ENCODE measurements at places on chromosomes 12 and 14. TPM values are rescaled to one million over a fixed set of nuclear protein-coding genes. Genes with fewer than 3 reads are reported as not detected.

- DNase-seq: no peak
- peaks cover 36% of the 10 kb centered on the region for H3K4me1 ChIP-seq
- H3K27ac ChIP-seq: no peak overlapping the region
Measured at GRCh38 chr12:45339035-45339434, 123.1 kb downstream of the ANO6 start.

DNA sequence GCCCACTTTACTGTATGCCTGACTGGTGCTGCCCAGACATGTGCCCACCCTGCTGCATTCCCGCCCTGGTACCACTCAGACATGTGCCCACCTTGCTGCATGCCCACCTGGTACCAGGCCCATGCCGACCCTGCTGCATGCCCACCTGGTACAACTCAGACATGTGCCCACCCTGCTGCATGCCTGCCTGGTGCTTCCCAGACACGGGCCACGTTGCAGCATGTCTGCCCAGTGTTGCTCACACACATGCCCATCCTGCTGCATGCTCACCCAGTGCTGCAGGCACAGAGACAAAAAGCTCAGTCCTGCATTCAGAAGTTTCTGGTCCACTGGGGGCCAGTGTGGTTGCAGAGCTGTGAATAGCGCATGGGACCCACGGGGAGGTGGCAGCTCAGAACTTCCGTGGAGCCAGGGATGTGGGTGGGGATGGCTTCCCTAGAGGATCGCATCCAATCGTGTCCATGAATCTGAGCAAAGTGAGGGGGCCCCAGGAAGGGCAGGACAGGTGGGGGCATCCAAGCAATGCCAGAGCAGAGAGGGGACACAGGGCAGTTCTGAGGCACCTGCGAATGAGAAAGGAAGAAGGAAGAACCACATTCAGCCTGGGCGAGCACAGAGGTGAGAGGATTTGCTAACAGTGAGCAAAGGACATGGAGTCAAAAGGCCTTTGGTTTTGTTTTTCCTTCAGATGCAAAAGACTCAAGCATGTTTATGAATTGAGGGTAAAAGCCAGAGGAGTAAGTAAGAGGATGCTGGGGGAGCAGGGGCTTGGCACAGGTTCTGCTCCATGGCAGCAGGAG is 175.9 kb upstream of the C14orf180 start:
- no peak overlapping the region for H3K4me3 ChIP-seq
- no peak for DNase-seq
- H3K36me3 ChIP-seq: no peaks in the 10 kb centered on the region
- H3K27ac ChIP-seq: no peak overlapping the region
- no peaks in the 10 kb centered on the region for H3K4me1 ChIP-seq

DNA sequence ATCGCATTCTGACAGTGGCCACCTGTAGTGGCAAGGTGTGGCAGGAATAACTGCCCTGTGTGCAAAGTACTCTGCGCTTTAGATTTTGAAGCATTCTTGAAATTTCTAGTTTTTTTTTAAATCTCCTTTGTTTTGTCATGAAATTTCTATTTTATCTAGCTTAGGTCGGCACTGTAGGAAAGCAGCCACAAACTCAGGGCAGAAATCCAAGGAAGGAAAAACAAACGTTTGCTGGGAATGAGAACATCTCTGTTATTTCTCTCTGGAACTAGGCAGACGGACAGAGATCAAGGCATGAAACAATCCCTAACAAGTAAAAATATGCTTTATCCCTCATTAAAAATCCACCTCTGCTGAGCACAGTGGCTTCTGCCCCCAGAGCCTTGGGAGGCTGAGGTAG is 1.3 kb upstream of the NR2C1 start:
- H3K4me3 ChIP-seq: no peak overlapping the region
- H3K36me3 ChIP-seq: peaks cover 5% of the 10 kb centered on the region
- no peaks in the 10 kb centered on the region for H3K4me1 ChIP-seq

- no peaks in the 10 kb centered on the region for H3K27me3 ChIP-seq
- no peak overlapping the region for H3K4me3 ChIP-seq
- no peaks in the 10 kb centered on the region for H3K4me1 ChIP-seq
- H3K36me3 ChIP-seq: no peaks in the 10 kb centered on the region
- H3K27ac ChIP-seq: no peak overlapping the region
Measured at GRCh38 chr12:23921099-23921856, 28.2 kb downstream of the SOX5 start.

PROX2 gene
- total RNA-seq: not detected

TOMM20L gene
- not detected for total RNA-seq

KRT83 gene
- not detected for total RNA-seq

ARHGAP9 gene
- total RNA-seq: 30.6 TPM

DNAL1 gene
- total RNA-seq: 16.2 TPM
